Panc1 (cell line): ENCODE measurements at places on chromosomes 1 and 21.

GRCh38 chr1:200306944-200307754, 102.7 kb downstream of the ZNF281 start:
- DNase-seq: no peak

DNA sequence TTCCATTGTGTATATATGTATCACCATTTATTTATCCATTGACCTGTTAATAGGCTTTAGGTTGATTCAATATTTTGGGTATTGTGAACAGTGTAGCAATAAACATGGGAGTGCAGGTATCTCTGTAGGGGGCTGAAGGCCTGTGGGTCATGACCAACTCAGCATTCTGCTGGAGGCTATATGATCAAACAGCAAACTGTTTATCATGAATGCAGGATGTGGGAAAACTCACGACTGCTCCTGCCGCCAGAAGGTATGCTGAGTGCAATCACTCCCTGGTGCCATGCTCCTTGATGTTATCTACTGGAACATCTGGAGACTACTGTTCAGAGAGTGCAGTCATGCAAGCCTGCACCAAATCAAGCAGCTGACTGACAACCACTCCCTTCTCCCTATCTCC, 275.2 kb downstream of the COL11A1 start:
- DNase-seq: no peak

GRCh38 chr1:40687059-40687458, 4.4 kb upstream of the NFYC start:
- DNase-seq: no peak

- DNase-seq: no peak
Measured at GRCh38 chr1:37083603-37084002, 49.3 kb upstream of the GRIK3 start.

- DNase-seq: no peak
Measured at GRCh38 chr21:45073301-45074047, 906 bp upstream of the ADARB1 start.

DNA sequence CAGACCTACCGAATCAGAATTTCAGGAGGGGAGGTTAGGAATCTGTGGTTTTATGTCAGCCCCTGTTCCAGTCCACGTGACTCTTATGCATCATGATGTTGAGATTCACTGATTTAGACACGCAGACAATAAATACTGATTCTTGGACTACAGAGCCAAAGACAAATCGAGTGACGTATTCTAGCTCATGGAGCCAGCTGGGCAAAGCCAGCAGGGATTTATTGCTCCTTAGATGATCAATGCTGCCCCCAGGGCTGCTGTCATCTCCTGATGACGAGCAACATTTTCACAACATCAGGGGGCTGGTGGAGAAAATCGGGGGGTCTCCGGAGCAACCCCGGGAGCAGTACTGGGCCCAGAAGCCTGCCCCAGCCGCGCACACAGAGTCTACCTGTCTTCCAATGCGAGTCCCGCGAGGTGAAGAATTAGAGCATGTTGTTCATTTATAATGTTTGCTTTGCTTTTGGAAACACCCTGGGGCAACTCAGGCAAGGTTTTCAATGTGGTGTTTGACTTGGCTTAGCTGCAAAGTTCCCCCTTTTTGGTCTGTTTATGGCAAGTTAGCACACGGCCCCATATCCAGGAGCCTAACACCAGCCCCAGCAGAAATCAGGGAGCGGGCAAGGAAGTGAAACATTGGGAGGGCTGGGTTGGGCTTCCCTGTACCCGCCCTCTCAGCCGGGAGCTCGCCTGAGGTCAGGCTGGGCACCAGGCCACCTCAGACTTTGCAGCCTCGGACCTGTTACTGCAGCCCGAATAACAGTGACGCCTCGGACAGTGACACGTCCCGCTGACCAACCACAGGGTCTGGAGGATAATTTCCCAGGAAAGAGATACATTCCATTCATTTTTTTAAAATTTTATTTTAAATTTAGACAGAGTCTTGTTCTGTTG, 19.9 kb upstream of the CLDN14 start:
- DNase-seq: no peak

DNA sequence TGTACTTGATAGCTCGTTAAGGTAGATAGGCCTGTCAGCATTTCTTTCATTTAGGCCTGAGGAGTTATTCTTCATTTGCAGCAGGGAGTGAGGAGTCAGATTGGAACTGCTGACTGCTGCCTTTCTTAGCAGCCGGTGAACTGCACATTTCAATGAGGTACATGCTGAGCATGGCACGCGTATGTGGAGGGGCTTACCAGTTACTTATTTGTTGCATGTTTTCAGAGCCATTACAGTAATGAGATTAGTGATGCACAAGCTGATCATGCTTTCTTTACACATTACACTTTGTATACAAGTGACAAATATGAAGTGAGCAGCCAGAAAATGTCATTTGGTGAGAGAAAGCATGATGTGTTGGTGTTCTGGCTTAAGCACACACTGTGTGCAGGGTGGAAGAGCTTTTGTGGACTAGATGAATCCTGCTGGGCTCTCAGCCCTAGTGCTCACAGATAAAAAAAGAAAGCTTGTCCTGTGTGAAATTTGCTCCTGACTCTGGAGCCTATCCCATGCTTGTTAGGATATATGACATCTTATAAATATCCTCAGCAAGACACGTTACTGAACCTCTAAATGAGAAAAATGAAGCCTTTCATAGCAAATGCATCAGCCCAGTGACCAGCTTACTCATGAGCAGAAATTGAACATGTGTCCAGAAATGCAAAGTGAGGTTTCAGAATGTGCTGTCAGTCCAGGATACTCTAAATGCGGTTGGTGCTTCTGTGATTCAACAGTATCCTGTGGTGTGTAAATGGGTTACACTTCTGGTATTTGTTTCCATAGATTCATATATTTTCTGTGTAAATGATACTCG, 574.7 kb upstream of the ADGRL2 start:
- DNase-seq: no peak

DNA sequence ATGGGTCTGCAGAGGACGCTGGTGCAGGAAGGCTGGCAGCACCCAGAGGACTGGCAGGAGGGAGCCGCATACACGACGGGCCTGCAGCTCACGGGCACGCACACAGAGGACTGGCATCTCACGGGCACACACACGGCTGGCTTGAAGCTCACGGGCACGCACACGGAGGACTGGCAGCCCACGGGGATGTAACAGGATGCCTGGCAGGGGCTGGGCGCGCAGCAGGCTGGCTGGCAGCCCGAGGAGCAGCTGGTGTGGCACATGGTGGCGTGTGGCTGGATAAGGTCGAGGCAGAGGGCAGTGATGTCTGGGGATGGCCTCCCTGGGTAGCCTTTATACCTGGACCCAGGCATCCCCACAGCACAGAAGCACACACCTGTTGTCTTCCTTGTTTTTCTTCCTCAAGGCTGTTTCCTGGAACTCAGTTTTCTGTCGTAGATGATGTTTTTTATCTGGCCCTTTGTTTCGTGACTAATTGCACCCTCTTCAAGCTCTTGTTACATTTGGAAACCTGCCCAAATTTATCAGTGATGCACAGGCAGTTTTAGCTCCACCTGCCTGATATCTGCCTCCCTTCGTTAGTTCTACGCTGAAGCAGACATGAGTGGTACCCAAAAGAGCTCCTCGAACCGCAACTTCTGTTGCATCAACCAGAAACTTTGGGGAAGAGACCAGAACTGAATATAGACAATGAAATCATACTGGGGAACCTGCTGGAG, at the start of gene KRTAP12-1:
Gene KRTAP12-1 (minus strand): TSS at position 303 of the 719 bp plus-strand sequence. CDS start 40 bp downstream, at position 263.
- DNase-seq: no peak

- no peak for DNase-seq
Measured at GRCh38 chr1:75732703-75733102, 8.2 kb downstream of the ACADM start.

- DNase-seq: no peak
Measured at GRCh38 chr1:34178072-34178471, 1.4 kb downstream of the C1orf94 start.

DNA sequence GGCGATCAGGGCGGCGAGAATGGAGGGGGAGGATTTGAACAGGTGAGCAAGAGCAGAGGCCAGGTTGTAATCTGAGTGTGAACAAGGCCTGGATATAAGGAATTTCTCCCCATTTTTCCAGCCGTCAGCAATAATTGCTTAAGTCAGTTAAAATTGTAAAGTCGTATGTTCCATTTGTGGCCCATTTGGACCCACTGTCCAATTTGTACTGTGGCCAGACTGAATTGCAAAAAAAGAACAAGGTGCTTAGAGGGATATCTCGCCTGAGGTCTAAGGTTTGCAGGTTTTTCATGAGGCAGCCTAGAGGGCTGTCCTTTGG, 1.0 kb downstream of the ERVH48-1 start:
- no peak for DNase-seq

DNA sequence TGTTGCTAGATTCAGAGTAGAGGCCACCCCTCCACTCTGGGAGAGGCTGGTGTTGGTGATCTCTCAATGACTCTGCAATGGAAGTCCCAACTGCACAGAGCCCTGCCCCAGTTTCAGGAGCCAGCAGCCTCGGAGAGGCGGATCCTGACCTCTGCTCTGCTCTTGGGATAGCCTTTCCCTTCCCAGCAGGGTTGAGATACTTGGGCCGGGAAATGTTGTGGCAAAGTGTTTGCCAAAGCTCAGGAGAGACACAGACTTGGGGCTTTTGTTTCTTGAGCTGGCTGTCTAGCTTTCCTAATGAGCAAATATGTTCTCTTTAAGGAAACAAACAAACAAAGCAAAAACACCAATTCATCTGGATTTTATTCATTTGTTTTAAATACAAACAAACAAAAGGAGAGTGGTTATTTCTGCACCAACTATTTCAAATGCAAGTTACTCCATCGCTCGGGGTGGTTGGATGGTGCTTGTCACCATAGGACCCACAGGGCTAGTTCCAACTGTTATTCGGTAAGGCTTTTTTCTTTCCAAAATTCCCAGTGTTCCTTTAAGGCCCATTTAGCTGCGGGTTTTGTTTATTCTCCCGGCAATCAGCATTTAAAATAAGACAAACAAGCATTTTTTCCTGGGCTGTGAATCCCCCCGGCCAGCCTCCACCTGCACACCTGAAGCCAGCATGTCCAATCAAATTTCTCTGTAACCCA, 193.9 kb upstream of the LMO4 start:
- DNase-seq: no peak

DNA sequence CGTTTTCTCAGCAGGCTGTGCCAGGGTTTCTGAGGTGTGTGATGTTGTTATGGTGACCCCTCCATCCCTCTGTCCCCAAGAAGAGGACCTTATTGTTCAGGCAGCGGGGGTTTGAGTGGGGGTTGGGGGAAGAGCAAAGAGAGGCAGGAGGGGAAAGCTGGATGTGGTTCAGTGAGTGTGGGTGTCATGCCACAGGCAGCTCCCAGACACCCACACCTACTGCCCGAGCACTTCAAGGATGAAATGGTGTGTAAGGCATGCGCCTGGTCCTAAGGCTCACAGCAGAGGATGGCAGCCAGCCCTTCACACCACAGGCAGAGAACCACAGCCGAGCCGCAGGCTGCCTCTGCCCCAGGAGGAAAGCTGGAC, 49.9 kb upstream of the STUM start:
- no peak for DNase-seq

- DNase-seq: no peak
Measured at GRCh38 chr21:20572582-20572981, 425.6 kb upstream of the NCAM2 start.

GRCh38 chr1:14282707-14283106, 315.8 kb upstream of the KAZN start:
- no peak for DNase-seq

- DNase-seq: no peak
Measured at GRCh38 chr1:101507547-101507971, 270.7 kb downstream of the S1PR1 start.

DNA sequence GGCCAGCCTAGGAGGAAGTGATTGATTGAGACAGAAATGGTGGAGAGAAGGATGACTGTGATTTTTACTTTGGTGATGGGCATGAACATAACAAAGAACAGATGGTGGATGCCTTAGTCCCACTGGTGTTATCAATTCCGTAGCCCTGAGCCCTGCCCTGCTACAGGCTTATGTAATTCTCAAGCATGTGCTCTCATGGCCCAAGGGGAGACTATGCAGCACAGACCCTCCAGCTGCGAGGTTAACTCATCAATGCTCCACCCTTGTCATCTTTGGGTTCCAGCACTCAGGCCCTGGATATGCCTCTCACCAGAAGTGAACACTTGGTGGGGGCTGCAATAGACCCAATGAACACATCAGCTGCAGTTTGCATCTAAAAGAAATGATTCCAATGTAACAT, 62.7 kb upstream of the LRRC8D start:
- DNase-seq: no peak

DNA sequence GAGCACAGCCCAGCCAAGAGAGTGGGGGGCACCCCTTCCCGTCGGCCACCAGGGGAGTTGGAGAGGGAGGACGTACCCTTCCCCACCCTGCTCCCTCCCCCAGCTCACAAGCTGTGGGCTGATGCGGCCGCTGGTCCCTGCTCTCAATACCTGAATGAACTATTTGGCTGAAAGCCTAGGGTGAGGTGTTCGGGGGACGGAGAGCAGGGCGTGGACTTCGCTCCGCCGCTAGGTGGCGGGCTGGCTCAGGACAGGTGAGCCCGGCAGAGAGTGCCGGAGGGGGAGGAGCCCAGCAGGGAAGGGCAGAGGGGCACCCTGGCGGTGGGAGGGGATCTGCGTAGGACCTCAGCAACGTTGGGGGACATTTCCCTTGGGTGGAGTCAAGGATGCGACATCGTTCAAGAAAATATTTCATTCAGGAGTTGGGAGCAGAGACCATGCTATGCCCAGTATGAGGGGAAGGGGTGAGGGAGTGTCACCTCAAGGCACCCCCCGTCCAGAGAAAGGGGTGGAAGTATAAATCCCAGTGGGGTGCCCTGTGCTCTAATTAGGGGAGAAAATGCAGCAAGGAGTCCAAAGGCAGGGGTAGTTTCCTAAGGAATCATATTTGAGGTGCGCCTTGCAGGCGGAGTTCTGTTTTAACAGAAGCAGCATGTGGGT, 12.0 kb upstream of the RHBG start:
- no peak for DNase-seq

DNA sequence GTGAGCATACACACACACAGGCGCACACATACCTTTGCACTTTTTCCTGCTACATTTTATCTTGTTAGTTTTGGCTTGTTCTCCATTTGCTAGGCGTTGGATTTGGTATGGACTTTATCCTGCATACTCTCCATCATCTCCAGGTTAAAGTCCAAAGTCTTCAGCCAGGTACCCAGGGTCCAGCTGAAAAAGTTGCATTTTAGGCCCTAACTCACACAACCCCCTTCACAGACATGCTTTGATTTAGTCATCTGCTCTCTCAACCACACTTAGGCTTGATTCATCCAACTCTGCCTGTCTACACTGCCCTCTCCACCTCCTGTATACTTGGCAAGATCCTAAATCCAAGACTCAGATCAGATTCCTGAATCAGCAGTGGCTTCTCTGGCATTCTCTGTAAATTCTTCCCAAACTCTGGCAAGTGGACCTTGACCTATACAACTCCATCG, 10.7 kb upstream of the LAMB3 start:
- DNase-seq: no peak

DNA sequence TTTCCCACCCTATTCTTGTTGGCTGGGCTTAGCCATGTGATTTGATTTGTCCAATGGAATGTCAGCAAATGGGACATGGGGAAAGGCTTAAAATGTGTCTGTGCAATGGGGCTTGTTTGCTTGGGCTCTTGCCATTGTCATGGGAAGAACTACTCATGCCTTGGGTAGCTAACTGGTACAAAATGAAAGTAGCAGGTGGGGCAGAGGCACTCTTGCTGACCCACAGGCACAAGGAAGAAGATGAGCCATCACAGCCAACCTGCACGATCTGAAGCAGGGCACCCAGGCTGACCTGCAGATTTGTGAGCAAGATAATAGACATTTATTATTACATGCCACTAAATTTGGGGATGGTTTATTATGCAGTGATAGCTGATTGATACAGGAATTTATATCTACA, 305.9 kb upstream of the CAMK1G start:
- no peak for DNase-seq

- DNase-seq: no peak
Measured at GRCh38 chr1:99218572-99218971, 45.7 kb upstream of the PLPPR4 start.

- DNase-seq: no peak
Measured at GRCh38 chr1:110594456-110595352, 11.5 kb downstream of the KCNA2 start.
